ENCODE measurements at places on chromosomes 6 and 20.

- DNase-seq = no peak
Measured at GRCh38 chr20:61993058-61993457, 72.6 kb downstream of the TAF4 start.

DNA sequence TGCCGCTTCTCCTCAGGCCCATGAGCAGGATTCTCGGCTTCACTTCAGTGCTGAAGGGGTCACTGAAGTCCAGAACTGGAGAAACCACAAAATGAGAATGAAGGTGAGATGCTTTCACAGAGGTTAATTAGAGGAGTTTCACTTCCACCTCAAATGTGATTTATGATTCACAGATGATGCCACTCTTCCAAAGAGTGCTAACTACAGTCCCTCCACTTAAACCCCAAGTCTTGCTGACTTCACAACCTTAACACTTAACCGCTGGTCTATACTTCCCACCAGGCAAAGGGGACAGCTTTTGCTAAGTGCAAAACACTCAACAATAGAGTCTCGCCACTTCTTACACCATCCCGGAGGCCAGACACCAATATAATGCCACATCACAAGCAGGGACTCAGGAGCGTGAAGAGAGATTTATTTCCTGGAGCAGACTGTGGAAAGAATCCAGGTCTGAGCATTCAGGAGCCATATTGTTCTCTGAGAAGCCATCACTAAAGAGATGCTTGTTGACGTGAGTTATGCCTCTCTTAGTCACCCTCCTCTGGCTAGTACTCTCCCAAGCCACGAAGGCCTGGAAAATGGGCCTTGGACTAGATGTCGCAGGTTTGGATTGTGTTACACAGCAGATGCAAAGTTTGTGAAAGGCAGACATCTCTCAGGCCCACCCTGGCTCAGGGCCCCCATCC, 24.4 kb downstream of the RRAGD start:
- no peak for DNase-seq

DNA sequence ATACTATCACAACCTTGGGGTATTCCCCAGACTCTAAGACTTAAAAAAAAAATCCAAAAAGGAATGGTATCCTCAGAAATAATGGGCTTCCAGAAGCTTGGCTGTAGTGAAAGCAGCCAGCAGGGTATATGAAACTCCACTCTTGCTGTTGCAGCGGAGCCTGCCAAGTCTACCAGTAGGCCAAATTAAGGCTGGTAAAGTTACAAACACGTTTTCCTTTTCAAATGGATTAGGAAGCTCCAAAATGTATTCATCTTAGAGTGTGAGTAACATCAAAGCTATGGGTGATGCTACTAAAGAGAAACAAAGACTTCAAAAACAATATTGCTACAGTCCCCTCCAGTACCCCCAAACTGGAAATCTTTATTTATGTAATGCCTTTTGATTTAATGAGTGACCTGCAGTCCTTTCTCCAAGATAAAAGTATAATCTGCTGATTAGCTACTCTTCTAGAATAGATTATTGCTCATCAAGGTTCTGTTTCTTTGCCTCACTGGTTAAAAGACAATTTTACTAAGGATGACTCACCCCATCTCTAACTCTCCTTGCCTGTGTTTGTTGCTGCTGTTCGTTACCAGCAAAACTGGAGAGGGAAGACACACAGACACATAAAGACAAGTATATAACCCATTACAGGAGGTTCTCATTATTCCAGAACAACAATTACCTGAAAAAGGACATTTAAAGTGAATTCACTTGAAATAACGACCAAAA, 84.9 kb downstream of the BTBD9 start:
- DNase-seq = no peak

DNA sequence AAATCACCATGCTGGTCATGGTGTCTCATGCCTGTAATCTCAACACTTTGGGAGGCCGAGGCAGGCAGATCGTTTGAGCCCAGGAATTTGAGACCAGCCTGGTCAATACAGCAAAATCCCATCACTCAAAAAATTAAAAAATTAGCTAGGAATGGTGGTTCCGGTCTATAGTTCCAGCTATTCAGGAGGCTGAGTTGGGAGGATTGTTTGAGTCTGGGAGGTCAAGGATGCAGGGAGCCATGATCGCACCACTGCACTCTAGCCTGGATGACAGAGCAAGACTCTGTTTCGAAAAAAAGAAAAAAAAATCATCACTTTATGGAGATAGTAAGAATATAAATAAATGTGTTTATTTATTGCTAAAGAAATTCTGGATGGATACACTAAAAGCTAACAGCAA, 124.1 kb downstream of the RNGTT start:
- no peak for DNase-seq

DNA sequence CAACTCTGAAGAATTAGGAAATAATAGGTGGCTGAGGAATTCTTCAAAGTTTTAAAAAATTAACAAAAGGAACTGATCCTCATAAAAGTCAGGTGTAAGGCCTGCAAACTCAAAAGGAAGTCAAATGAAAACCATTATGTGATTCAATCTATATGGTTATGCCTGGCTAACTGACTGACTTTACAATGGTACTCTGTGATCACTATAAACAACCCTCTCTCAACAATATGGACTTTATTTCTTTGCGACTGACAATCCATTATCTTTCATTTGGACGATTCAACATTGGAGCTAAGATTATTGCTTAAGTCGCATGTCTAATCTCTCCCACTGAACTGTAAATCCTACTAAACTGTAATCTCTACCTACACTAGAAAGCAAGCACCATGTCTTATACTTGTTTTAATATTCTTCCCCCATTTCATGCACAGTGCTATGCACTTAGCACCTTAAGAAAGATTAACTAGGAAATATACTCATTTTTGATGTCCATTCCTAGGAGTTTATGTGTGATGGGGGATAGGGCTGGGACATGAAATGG, 1.4 kb downstream of the STK38 start:
- DNase-seq = no peak

- no peak for DNase-seq
Measured at GRCh38 chr6:33790379-33790778, 1.4 kb upstream of the LEMD2 start.

DNA sequence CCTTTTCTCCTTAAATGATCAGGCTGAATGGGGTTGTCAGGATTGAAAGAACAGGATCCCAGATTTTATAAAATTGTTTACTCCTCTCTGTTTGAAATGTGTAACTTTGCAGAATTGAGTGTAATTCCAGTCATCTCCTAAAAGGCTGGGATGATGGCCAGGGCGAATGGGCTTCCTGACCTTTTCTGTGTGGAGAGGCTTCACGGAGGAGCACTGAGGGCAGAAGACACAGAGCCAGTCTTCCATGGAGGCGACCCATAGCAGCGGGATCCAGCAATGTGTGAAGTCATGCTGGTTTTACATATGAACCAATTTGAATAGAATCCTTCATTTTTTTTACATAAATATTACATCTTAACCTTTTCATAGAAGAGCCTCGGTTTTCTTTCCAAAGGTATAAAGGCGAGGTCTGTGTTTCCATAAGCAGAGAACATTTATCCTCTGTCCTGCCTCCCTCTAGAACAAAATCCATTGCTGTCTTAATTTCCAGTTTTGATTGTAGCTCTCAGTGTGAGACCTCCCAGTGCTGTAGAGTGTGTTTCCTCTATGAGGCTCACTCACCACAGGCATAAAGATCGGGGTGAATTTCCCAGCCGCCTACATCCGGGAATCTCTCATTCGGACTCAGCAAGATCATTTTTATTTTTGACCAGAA, 369.7 kb upstream of the FLRT3 start:
- DNase-seq = no peak

DNA sequence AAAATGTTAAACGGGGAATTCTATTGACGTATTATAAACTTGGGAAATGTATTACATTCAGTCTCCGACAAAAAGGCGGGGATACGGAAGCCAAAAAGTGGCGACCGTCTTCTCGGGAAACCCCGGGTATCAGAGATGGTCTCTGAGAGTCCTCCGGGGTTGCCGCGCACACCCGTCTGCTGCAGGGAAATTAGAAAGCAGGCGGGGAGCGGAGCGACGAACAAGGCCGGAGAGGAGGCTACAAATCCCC, 1.5 kb downstream of the SALL4 start:
- no peak for DNase-seq

- DNase-seq = no peak
Measured at GRCh38 chr6:16725145-16725864, 36.0 kb downstream of the ATXN1 start.

All from stimulated activated effector memory CD8-positive, alpha-beta T cell treated with anti-CD3 and anti-CD28 coated beads, Interleukin-12 subunit alpha, Interleukin-12 subunit beta, amount 100 ng/mL, for 72 hours (primary cell).